ENCODE measurements at places on chromosomes 7 and 10.

DNA sequence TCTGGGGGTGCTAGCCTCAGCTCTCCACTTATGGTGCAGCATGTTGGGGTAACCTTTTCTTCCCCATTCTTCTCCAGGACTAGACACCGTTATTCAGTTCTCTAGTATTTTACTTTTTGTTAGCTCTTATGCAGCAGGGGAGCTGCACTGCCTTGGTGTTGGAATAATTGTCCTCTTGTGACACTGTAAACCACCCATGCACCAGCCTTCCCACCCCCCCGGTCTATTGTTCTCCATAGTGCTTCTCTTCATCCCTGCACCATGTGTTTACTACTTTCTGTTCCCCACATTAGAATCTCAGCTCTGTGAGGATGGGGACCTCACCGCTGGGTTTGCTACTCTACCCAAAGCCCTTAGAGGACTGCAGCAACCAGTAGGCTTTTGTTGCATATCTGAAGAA is 230.7 kb downstream of the RPS24 start:
- DNase-seq, result no peak

DNA sequence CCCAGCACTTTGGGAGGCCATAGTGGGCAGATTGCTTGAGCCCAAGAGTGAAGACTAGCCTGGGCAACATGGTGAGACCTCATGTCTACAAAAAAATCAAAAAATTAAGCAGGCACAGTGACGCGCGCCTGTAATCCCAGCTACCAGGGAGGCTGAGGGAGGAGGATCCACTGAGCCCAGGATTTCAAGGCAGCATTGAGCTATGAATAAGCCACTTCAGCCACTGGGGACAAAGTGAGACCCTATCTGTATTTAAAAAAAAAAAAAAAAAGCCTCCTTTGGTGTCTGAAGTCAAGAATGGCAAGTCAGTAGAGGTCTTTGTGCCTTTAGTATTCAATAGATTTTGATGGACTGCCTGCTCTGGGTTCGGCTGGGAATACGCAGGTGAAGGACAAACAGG is 85.7 kb downstream of the RALA start:
- DNase-seq, result no peak

GRCh38 chr7:105892387-105892786 is 16.0 kb upstream of the ATXN7L1 start:
- no peak for DNase-seq

- DNase-seq, result no peak
Measured at GRCh38 chr7:94335586-94335985, 59.1 kb upstream of the COL1A2 start.

- no peak for DNase-seq
Measured at GRCh38 chr7:88111140-88111743, 108.6 kb downstream of the SRI start.

DNA sequence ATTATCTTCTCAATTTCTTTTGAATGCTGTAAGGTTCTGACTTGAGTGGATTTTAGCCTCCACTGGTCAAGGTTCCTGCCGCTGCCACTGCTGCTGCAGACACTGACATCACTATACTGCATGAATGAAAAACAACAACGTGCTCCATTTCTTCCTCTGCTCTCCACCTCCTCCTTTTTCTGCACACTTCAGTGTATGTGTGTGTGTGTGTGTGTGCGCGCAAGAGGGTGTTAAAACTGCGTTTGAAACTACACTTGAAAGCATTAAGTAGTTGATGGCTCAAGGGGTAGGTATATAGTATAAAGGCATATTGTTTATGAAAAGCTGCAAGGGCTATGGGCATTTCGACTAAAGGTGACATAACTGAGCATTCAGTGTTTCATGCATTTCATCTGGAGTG is 3.5 kb downstream of the GLCCI1 start:
- no peak for DNase-seq

DNA sequence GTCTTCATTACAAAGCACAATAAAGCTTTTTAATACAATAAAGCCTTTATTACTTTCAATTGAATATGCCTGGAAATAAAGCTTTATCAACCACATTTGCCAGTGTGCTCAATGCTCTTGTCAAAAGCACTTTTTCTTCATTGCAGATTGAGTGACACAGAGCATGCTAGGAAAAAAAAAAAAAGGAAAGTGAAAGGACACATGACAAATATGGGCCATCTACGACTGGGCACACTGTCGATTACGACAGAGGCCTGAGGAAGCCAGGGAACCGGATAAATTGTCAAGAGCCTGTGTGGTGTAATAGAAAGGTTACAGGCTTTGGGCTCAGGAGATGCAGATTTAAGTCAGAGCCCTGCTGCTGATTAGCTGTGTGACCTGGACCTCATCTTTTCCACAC is 84.8 kb upstream of the LRGUK start:
- no peak for DNase-seq

GRCh38 chr7:84110400-84110799 is 84.2 kb downstream of the SEMA3A start:
- no peak for DNase-seq

- DNase-seq, result no peak
Measured at GRCh38 chr10:129744134-129745111, 219.7 kb downstream of the EBF3 start.

DNA sequence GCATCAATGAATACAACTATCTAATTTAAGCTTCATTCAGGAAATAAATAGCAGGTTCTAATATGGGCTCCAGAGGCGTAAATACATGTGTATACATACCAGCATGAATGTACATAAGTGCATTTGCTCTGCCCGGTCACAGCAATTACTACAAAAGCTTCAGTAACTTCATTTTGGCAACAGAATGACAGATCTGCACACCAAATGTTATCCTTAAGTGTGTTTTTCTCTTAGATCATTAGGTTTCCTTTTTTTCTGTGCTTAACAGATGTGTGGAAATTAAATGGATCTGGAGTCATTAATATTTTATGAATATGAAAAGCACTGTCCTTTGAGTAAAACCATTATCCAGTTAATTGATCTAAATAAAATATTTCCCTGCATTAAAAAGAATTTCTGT is 159.0 kb upstream of the MEOX2 start:
- no peak for DNase-seq

GRCh38 chr10:79054203-79055099 is 14.3 kb upstream of the ZMIZ1 start:
- no peak for DNase-seq

GRCh38 chr10:4279655-4280054 is 494.6 kb upstream of the KLF6 start:
- no peak for DNase-seq

DNA sequence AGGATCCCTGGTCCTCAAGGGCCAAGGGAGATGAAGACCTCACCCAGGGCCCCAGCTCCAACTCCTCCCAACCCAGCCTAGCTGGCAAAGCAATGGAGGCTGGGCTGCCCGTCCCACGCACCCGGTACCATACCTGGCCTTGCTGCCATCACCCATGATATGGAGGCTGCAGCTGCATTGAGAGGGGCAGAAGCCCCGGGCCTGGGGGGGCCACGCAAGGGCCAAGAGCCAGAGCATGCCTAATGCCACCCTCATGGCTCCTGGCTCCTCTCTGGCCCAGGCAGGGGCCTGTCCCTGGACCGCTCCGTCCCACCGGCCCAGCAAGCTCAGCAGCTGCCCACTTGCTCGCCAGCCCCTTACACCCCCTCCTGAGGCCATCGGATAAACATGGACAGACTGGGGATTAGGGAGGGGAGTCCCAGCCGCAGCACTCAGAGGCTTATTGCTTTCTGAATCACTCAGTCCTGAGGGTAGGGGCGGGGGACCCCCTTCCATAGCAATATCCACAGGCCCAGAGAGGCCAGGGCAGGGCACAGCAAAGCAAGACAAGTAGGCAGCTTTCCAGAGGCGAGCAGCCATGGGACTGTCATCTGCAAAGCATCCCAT is at the start of gene LRIT1:
Gene LRIT1, minus strand, starts transcription at position 362 of the 606 bp plus-strand sequence. Its CDS starts 107 bp downstream, at position 255.
- no peak for DNase-seq

DNA sequence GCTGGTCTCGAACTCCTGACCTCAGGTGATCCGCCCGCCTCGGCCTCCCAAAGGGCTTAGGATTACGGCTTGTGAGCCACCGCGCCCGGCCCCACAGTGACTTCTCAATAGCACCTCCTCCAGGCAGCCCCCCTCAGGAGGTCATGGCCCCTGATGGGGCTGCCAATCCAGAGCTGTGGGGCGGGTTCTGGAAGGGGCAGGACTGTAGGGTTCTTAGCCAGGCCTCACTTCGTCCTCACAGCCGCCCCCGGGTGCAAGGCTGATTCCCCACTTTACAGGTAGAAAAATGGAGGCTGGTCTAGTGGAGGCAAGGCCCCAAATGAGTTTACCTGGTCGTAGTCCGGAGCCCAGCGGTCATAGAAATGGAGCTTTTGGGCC is 638 bp downstream of the METTL27 start:
- no peak for DNase-seq

- no peak for DNase-seq
Measured at GRCh38 chr7:21383227-21384220, 44.4 kb upstream of the SP4 start.

DNA sequence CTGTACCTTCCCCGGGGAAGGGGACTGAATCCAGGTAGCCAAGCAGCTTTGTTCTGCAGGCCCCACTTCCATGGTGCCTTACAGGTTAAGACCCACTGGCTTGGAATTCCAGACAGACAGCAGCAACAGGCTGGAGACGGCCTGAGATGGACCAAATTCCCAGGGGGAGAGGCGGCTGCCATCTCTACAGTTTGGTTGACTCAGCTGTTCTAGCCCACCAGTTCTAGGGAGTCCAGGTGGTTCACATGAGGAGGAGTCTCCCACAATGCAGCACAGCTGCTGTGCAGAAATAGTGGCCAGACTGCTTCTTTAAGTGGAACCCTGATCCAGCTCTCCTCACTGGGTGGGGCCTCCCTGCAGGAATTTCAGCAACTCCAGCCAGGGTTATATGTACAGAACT is 74.1 kb downstream of the C10orf67 start:
- no peak for DNase-seq
